ENCODE measurements at places on chromosomes 2 and 18.

GRCh38 chr2:192123847-192124246, 70.9 kb downstream of the TMEFF2 start:
- DNase-seq, result no peak

DNA sequence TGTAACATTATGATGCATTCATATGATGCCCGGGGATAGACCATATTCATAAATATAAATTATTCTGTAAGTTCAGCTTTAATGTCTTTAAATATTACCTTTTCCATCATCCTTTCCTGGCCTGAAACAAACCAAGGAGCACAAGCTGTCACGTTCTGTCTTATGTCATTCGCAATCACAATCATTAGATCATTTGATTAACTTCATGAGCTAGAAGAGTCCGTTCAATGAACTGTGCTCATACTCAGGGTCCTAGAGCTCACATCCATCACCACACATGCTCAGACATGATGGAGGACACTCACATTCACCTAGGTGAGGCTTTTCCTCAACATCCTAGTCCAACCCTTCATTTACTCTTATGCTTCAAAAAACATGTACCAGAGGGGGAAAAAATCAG, 599.0 kb upstream of the ID2 start:
- DNase-seq, result no peak

- no peak for DNase-seq
Measured at GRCh38 chr2:216643986-216644659, 10.9 kb downstream of the IGFBP2 start.

DNA sequence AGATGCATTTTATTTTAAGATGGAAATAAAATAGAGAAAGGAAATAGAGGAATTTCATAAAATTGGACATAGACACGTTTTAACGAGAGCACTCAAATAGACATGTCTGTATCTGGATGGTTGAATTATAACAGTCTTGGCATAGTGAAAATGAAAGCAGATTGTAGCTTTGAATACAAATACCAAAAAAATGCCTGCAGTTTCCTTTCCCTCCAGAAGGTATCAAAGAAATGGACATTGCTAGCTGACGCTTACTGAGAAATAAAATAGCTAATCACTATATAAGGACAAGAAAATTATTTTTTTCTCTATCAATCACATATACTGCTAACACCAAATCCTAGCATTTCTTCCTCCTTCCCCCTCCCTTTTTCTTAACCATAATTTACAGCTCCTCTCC, 11.4 kb upstream of the MAPRE2 start:
- no peak for DNase-seq

DNA sequence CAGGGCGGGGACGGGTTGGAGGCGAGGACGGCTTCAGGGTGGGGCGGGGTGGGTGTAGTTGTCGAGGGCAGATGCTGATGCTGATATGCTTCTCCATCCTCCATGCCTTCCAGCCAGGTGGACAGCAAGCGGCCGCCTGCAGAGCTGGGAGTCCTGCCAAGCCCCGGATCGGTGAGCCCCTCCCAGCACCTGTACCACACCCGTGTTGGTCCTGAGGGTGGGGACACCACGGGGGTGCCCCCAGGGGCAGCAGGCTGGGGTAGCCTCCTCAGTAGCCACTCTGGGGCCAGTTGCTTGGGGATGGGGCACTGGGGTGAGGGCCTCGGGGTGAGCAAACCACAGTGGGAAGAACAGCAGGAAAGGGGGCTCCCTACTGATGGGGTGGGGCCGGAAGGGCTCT, 2.6 kb downstream of the ANO7 start:
- DNase-seq, result no peak

DNA sequence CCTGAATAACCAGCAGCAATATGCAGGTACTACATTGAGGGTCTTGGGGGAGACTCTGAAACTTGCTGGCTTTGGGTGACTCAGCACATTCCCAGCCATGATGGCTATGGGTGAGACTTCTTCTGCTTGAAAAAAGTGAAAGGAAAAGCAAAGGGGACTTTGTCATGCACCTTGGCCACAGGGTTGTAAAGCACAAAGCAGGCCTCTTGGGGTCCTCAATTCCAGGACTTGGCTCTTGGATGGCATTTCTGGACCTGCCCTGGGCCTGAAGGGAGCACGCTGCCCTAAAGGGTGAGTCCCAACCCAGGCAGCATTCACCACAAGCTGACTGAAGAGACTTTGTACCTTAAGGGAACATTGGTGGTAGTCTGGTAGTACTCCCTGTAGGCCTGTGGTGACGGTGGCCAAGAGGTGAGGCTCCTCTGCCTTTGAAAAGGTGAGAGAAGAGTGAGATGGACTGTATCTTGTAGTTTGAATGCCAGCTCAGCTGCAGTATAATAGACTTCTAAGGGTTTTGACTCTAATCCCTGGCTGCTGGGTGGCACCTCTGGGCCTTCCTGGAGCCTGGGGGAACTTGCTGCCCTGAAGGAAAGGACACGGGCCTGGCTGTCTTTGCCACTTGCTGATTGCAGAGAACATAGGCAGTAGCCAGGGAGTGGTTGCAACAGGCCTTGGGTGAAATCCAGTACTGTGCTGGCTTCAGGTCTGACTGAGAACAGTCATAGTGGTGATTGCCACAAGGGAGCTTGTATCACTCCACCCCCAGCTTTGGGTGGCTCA, 36.5 kb upstream of the CYTIP start:
- DNase-seq, result no peak

DNA sequence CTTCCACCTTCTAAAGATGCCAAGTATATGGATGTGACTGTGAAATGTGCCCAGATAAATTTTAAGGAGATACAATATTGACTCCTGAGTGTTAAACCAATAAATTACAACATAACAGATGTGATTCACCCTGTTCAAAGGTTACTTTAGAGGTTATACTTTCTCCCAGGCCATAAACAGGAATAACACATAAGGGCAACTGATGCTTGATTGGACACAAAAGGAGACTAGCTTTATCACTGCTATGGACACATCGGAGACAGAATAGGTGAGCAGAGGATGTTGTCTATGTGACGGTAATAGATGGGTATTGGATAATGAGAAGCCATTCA, 31.9 kb upstream of the SLC25A52 start:
- no peak for DNase-seq

GRCh38 chr2:28436525-28437051, 43.9 kb downstream of the FOSL2 start:
- DNase-seq, result no peak

GRCh38 chr2:55966401-55967118, 43.0 kb upstream of the EFEMP1 start:
- DNase-seq, result no peak

DNA sequence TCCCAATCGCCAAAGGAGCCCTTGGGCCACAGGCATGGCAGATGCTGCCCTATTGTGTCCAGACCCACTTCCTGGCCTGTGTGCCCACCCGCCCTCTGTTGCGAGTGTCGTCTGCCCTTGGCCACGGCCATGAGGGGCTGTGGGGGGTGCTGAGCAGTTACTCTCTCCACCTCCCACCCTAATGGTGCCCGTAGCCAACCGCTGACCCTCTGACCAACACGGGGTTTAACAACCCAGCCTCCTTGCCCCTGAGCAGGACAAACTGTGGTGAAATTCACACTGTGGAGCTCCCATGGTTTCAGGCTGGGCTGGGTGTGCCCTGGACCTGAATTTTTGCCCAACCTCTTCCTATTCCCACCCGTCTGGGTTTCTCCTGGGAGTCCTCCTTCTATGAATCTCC, 145.7 kb upstream of the HDAC4 start:
- no peak for DNase-seq

GRCh38 chr2:54773838-54774237, 50.4 kb downstream of the EML6 start:
- DNase-seq, result no peak

DNA sequence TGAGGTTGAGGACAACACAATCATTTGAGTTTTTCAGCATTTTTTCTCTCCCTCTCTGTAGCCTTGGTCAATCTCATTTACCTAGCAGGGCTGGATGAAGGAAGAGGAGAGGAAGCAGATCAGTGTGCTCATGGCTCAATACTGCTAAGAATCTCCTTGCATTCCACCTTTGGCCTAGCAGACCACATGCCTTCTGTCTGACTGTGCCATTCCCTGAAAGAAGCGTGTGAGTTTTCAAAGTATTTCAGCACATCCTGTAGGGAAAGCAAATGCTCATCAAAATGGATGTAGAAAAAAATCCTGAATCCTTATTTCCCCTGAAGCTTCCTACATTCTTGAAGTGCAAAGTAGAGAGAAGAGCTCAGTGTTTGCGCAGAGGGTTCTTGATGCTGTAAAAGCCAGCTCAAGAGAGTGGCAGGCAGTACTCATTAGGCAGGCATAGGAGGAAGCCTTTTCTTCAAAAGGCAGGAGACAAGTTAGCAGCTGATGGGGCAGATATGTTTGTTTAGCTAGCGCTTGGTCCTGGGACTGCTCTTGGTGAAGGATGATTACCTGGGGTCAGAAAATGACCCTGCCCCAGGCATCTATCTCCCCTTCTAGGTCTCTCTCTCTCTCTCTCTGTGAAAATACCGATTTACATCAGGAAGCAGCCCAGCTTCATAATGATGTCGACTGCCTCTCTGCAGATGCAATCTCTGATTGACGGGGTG, 14.4 kb upstream of the PIK3C3 start:
- DNase-seq, result no peak

GRCh38 chr2:150619607-150620330, 132.3 kb upstream of the RND3 start:
- no peak for DNase-seq

GRCh38 chr2:65647249-65647842, 214.9 kb upstream of the SPRED2 start:
- DNase-seq, result no peak

- no peak for DNase-seq
Measured at GRCh38 chr18:12121175-12122042, 27.8 kb downstream of the ANKRD62 start.

- no peak for DNase-seq
Measured at GRCh38 chr18:55458456-55459203, 129.4 kb downstream of the TCF4 start.

- DNase-seq, result no peak
Measured at GRCh38 chr18:31204166-31204565, 41.5 kb upstream of the DSC1 start.

- no peak for DNase-seq
Measured at GRCh38 chr2:227818675-227819397, 5.2 kb downstream of the CCL20 start.

DNA sequence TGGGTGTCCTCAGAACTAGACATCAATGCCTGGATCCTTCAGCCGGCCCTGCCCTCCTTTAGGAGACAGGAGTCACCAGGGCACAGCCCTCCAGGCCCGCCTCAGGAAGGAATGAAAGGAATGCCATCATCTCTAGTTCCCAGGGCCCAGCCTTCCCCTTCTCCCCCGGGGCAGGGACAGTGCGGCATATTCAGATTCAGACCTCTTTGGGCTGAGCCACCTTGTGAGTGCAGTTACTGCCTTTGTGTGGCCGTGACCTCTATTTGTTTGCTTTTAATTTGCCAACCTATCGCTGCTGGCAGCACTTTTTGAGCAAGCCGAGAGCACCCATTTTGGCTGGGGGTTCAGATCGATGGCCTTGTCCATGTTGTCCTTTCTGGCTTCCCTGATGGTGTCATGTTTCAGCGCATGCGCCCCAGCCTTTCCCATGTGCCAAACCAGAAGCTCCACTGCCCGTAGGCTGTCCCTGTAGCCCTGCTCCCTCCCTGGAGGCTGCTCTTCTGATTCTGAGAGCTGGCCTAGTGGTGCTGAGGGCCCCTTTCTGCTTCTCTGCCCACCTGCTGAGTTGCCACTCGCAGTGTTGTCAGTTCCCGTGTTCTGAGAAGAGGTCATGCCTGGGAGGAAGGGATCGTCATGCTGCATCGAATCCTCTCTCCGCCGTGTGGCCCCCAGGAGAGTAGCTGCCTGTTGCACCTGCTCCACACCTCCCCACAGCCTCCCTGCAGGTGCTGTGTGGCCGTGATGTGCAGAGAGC, 10.9 kb downstream of the ANKRD23 start:
- DNase-seq, result no peak

DNA sequence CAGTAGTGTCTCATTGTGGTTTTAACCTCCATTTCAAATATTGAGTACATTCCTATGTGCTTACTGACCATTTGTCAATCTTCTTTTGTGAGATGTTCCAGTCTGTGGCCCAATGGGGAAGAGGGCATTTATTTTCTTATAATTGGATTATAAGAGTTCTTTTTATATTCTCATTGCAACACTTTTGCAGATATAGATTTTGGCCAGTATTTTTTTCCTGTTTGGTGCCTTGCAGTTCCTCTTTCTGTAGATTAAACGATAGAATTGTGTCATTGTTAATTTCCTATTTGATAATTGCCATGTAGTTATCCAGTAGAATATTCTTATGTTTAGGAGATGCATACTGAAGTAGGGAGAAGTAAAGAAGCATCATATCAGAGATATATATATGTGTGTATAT, 56.4 kb upstream of the CYTIP start:
- no peak for DNase-seq

All from stimulated activated CD8-positive, alpha-beta memory T cell treated with anti-CD3 and anti-CD28 coated beads, Interleukin-4, amount 100 ng/mL, for 1 hour (primary cell).